ENCODE measurements at places on chromosomes 6 and 20.

- no peak overlapping the region for H3K4me3 ChIP-seq
- H3K36me3 ChIP-seq, result peaks cover 3% of the 10 kb centered on the region
- H3K27me3 ChIP-seq, result no peaks in the 10 kb centered on the region
- DNase-seq, result no peak
- peaks cover 87% of the 10 kb centered on the region for H3K4me1 ChIP-seq
- H3K27ac ChIP-seq, result no peak overlapping the region
These were observed 23.9 kb downstream of the RALY start for GRCh38 chr20:34017610-34018009.

DNA sequence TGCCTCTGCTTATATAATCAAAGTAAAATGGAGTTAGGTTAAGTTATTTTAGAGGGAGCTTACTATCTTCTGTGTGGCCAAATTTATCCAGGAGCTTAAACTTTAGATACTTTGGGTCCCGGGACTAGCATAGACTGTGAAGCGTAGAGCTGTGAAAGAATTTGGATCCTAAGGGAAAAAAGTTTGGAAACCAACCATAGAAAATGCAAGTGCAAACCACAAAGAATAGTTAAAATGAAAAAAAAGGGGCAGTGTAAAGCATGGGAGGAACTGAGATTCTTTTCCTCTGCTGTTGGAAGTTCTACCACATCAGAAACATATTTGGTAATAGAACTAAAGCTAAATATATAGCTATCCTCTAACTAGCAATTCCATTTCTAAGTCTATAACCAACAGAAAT lies 232.2 kb upstream of the FLRT3 start:
- no peak for DNase-seq
- no peaks in the 10 kb centered on the region for H3K4me1 ChIP-seq
- H3K27ac ChIP-seq, result no peak overlapping the region
- no peak overlapping the region for H3K4me3 ChIP-seq
- H3K27me3 ChIP-seq, result no peaks in the 10 kb centered on the region

DNA sequence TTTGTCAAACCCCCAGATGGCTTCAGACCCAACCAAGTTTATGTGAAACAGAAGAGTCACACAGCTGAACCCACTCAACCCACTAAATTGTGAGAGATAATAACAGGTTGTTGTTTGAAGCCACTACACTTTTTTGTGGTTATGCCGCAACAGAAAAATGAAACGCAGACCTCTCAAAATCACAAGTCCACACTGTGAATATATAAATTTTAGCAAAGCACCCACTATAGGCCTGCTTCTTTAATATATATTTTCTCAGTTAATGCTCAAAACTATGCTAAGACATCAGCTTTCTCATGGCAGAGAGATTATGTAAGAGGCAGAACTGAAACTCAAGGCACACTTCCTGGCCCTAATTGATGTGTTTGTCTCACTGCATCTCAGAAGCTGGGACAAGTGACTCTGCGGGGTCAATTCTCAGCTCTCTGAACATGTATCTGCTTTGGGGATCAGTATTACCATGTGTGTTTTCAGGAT lies 27.7 kb downstream of the MAP3K5 start:
- H3K27me3 ChIP-seq, result no peaks in the 10 kb centered on the region
- H3K4me3 ChIP-seq, result no peak overlapping the region
- DNase-seq, result no peak
- no peak overlapping the region for H3K27ac ChIP-seq
- H3K36me3 ChIP-seq, result peaks cover 5% of the 10 kb centered on the region

DNA sequence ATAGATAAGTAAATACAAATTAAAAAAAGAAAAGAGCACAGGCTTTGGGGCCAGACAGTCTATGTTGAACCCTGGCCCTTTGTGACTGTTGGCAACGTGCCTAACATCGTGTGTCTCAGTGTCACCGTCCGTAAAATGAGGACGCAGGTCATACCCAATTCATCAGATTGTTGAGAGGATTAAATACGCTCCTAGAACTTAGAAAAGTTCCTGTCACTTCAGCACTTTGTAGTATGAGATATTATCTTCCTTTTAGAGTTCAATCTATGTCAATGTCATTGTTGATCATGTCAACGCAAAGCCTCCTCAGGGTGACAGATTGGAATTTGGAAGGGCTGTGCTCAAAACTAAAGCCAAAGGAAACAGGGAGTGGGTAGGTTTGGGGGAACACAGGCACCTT lies 21.7 kb downstream of the SERPINB1 start:
- H3K27ac ChIP-seq, result no peak overlapping the region
- H3K4me3 ChIP-seq, result no peak overlapping the region
- H3K36me3 ChIP-seq, result peaks cover 14% of the 10 kb centered on the region
- no peak for DNase-seq
- H3K4me1 ChIP-seq, result peaks cover 11% of the 10 kb centered on the region

- H3K36me3 ChIP-seq, result peaks cover 9% of the 10 kb centered on the region
- H3K27ac ChIP-seq, result no peak overlapping the region
- no peaks in the 10 kb centered on the region for H3K27me3 ChIP-seq
These were observed 15.9 kb upstream of the FYN start for GRCh38 chr6:111888928-111889695.

- peaks cover 67% of the 10 kb centered on the region for H3K27me3 ChIP-seq
- no peak overlapping the region for H3K27ac ChIP-seq
- peaks cover 4% of the 10 kb centered on the region for H3K36me3 ChIP-seq
These were observed 31.0 kb downstream of the POM121L2 start for GRCh38 chr6:27281105-27281539.

- no peak overlapping the region for H3K4me3 ChIP-seq
- H3K4me1 ChIP-seq, result no peaks in the 10 kb centered on the region
- DNase-seq, result no peak
- peaks cover 24% of the 10 kb centered on the region for H3K27me3 ChIP-seq
- no peak overlapping the region for H3K27ac ChIP-seq
These were observed 1.3 kb downstream of the BPIFA2 start for GRCh38 chr20:33169176-33169794.

GRCh38 chr6:127690092-127690491 lies 113.1 kb downstream of the C6orf58 start:
- no peak for DNase-seq
- no peak overlapping the region for H3K27ac ChIP-seq
- no peaks in the 10 kb centered on the region for H3K36me3 ChIP-seq
- no peak overlapping the region for H3K4me3 ChIP-seq
- no peaks in the 10 kb centered on the region for H3K4me1 ChIP-seq
- H3K27me3 ChIP-seq, result no peaks in the 10 kb centered on the region

DNA sequence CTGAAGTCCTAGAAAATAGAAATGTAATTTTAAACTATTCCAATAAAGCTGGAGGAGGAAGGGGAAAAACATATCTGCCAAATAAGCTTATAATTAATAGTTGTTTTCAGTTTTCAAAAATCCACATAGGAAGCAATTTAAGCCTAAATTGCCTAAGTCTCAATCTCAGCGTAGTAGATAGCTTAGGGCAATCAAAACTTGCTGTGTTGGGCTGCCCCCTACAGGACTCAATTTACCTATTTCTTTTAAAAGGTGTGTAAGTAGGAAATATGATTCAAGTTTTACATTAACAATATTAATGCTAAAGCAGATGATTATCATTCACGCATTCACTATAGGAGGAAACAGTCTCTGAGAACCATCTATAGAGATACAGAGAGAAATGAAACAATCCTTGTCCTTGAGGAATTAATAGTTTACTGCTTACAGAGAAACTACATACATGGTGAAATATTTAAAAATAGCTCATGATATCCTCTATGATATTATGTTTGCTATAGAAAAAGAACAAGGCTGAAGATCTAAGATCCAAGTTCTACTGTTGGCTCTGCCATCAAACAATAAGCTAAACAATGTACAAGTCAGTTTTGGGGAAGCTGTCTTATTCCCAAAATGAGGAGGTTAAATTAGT lies 102.1 kb downstream of the ATG5 start:
- peaks cover 21% of the 10 kb centered on the region for H3K4me1 ChIP-seq
- no peak overlapping the region for H3K27ac ChIP-seq
- H3K4me3 ChIP-seq, result no peak overlapping the region

DNA sequence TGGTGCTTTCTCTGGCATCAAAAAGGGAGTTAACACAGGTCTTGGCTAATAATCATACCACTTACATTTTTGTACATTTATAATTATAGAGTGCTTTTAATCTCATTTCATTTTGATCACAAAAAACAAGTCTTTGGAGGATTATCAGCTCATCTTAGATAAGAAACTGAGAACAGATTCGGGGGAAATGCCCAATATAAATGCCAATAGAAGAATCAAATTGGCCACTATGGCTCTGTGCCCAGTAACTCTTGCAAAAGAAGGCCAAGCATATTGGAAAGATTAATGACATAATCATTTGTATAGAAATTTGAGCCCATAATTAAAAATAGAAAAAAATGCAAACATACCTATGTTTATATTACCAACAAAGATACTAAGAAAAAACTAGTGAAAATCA lies 42.5 kb downstream of the IPCEF1 start:
- H3K4me1 ChIP-seq, result no peaks in the 10 kb centered on the region
- H3K4me3 ChIP-seq, result no peak overlapping the region
- peaks cover 8% of the 10 kb centered on the region for H3K27me3 ChIP-seq
- no peak overlapping the region for H3K27ac ChIP-seq
- no peak for DNase-seq

GRCh38 chr6:118764766-118765165 lies 113.4 kb upstream of the CEP85L start:
- H3K4me3 ChIP-seq, result no peak overlapping the region
- H3K36me3 ChIP-seq, result no peaks in the 10 kb centered on the region
- H3K27me3 ChIP-seq, result no peaks in the 10 kb centered on the region
- no peak for DNase-seq

- no peaks in the 10 kb centered on the region for H3K27me3 ChIP-seq
- no peak for DNase-seq
- no peaks in the 10 kb centered on the region for H3K4me1 ChIP-seq
- no peaks in the 10 kb centered on the region for H3K36me3 ChIP-seq
- H3K4me3 ChIP-seq, result no peak overlapping the region
- no peak overlapping the region for H3K27ac ChIP-seq
These were observed 93.7 kb upstream of the EDN1 start for GRCh38 chr6:12196326-12196936.

- DNase-seq, result no peak
- peaks cover 17% of the 10 kb centered on the region for H3K4me1 ChIP-seq
- H3K27me3 ChIP-seq, result peaks cover 5% of the 10 kb centered on the region
- H3K4me3 ChIP-seq, result no peak overlapping the region
These were observed 86.7 kb downstream of the TRERF1 start for GRCh38 chr6:42365021-42365420.

DNA sequence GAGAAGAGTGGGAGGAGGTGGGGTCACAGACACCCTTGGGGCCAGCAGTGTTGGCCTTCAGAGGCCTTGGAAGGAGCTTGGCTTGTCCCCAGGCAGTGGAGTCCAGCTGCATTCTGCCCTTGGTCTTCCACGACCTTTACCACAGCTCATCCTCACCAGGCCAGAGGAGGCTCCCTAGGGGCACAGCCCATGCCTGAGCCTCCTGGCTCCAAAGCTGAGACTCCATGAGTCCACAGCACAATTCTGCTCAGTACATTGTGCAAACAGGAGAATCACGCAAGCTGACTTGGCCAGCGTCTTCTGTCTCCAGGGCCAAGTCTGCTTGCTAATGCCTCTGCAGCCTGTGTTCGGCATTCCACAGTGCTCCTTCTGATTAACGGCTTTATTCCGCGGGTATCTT lies 337.2 kb downstream of the SMOC2 start:
- H3K36me3 ChIP-seq, result no peaks in the 10 kb centered on the region
- H3K4me1 ChIP-seq, result no peaks in the 10 kb centered on the region
- DNase-seq, result no peak
- H3K4me3 ChIP-seq, result no peak overlapping the region

DNA sequence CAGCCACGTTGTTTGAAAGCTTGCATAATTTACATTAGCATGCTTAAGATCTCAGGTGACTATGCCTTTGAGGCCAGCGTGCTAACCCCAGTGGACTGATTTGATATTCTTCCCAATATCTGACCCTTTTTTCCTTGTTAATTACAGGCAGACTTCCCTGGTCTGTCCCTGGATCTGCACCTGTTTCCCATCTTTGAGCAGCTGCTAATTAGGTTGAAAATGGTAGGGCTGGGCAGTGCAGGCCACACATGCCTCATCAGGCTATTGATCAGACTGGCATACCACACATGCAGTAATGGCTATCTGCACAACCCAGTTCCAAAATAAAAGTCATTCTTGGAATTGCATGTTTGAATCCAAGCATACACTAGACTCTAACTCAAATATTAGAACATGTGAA lies 164.3 kb upstream of the TFAP2D start:
- no peak for DNase-seq
- no peak overlapping the region for H3K27ac ChIP-seq
- no peaks in the 10 kb centered on the region for H3K4me1 ChIP-seq
- no peaks in the 10 kb centered on the region for H3K36me3 ChIP-seq
- H3K4me3 ChIP-seq, result no peak overlapping the region

DNA sequence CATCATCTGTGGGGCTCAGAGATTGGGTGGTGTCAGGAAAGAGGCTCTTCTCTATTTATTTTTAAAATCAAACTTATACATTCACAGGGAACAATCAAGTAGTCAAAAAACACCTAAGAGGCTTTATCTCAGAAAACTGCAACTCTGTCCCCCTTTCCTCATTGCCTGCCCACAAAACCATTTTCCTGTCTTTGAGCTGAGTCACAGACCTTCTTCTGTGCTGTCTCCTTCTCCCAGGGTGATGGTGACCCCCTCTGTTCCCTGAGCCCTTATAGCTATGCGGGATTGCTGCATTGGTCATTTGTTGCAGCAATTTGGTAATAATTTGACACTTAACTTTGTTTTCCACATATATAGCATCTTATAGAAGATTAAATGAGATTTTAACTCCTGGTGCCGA lies 195.2 kb upstream of the PROKR2 start:
- H3K4me3 ChIP-seq, result no peak overlapping the region
- H3K27me3 ChIP-seq, result no peaks in the 10 kb centered on the region
- no peak for DNase-seq
- H3K4me1 ChIP-seq, result no peaks in the 10 kb centered on the region

DNA sequence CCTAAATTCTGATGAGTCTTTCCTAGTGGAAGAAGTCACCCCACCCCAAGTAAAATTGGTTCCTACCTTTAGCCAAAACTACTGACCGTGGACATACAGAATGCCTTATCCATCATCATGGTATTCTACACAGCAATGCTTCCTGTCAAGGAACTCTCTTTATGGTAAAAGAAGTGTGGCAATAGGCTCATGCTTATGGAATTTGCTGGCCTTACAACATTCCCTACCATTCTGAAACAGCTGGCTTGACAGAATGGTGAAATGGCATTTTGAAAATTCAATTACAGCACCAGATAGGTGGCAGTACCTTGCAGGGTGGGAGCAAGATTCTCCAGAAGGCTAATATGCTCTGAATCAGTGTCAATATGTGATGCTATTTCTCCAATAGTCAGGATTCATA lies 41.8 kb upstream of the BACH2 start:
- no peak overlapping the region for H3K4me3 ChIP-seq
- H3K36me3 ChIP-seq, result peaks cover 13% of the 10 kb centered on the region
- H3K27me3 ChIP-seq, result no peaks in the 10 kb centered on the region
- peaks cover 6% of the 10 kb centered on the region for H3K4me1 ChIP-seq

- DNase-seq, result no peak
- no peak overlapping the region for H3K27ac ChIP-seq
- H3K4me3 ChIP-seq, result no peak overlapping the region
These were observed 126.9 kb downstream of the KCNQ5 start for GRCh38 chr6:72748759-72749158.

GRCh38 chr20:20473657-20474056 lies 105.8 kb downstream of the INSM1 start:
- H3K4me1 ChIP-seq, result peaks cover 6% of the 10 kb centered on the region
- H3K27me3 ChIP-seq, result no peaks in the 10 kb centered on the region
- no peak overlapping the region for H3K27ac ChIP-seq
- DNase-seq, result no peak

GRCh38 chr6:57298741-57299140 lies 18.7 kb upstream of the PRIM2 start:
- no peaks in the 10 kb centered on the region for H3K36me3 ChIP-seq
- no peaks in the 10 kb centered on the region for H3K4me1 ChIP-seq
- no peaks in the 10 kb centered on the region for H3K27me3 ChIP-seq
- no peak for DNase-seq
- H3K27ac ChIP-seq, result no peak overlapping the region
- no peak overlapping the region for H3K4me3 ChIP-seq

All from stimulated activated naive B cell treated with anti-CD40 and anti-IgM and Interleukin-4, amounts not matched to agents 10 μg/mL and 1 μg/mL and 100 μg/mL, for 72 hours (primary cell).